ENCODE measurements at places on chromosomes 1 and 21.

GRCh38 chr1:59282951-59283350, 13.9 kb upstream of the FGGY start:
- H3K4me1 ChIP-seq, result peaks cover 14% of the 10 kb centered on the region
- no peak overlapping the region for H3K4me3 ChIP-seq
- no peaks in the 10 kb centered on the region for H3K36me3 ChIP-seq
- DNase-seq, result no peak

DNA sequence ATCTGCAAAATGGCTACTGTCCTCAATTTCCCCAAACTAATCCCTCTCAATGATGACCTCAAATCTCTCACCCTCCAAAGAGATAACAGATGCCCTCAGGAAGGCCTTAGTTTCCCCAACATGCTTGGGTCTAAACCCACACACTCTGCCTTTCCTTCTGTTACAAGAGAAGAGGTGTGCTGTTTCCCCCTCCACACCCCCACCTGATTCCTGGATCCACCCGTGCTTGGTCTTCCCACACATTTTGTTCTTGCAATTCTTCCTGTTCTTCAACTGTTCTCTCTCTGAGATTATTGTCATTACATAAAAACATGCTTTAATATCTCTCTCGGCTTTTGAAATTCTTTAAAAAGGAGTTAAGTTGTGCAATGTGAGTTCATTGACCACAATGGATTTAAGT, 5.7 kb upstream of the CBR3 start:
- peaks cover 2% of the 10 kb centered on the region for H3K4me1 ChIP-seq
- no peak for DNase-seq
- no peak overlapping the region for H3K4me3 ChIP-seq

DNA sequence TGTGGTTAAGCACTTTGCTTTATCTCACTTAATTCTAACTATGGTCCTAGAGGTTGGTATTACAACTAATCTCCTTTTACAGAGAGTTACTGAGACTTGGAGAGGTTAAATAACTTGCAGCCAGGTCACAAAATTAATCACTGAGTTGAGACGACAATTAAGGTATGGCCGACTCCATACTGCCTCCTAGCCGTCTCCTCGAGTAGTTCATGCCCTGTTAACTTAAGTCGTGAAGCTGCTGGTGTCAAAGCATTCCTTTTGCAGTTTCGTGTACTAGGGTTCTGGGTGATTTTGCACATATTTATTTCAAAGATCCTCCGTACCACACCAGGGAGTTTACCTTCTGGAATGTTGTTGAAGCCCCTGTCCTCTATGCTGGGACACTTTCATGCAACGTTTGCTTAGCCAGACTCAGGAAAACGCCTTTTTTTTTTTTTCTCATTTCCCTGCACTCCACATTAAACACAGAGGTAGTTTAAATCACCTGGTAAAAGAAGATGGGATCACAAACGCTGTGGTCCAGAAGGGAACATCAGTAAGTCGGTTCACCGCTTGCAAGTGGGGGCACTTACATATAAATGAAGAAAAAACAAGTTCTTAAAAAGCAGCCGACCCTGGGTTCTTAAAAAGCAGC, 570 bp upstream of the NEK7 start:
- no peaks in the 10 kb centered on the region for H3K27me3 ChIP-seq
- H3K36me3 ChIP-seq, result no peaks in the 10 kb centered on the region
- peak; percentile 90 for DNase-seq
- peak overlapping the region; percentile 71 for H3K4me3 ChIP-seq

DNA sequence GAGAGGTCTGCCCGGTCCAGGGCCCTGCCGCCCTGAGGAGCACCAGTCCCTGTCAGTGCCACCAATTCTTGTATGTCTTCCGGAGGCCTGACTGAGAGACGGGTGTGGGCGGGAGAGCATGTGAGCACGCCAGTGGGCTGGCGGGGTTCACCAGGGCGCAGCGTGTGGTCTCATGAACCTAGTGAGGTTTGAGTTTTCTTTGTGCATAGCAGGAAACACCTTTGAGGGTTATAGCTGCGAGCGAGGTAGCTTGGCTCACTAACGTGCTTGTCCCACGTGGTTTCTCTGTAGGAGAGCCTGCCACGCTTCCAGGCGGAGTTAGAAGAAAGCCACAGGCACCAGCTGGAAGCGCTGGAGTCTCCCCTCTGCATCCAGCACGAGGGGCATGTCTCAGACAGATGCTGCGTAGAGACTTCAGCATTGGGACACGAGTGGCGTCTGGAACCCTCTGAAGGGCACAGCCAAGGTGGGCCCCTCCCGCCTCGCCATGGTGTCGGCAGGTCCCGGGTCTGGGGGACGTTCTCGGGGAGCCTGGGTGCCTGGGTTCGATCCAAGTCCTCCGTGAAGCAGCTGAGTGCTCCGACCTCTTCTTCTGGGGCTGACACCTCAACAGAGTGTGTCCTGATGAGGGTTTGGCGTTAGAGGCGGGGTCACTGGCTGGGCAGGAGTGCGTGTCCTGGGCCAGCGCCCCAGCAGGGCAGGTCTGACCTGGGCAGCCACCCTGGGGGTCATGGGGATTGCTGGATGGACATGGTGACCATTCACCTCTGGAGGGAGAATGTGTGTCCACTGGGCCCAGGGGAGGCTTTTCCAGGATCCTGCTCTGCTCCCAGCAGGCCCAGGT, 31.4 kb downstream of the PCNT start:
- no peak overlapping the region for H3K27ac ChIP-seq
- H3K4me1 ChIP-seq, result peaks cover 34% of the 10 kb centered on the region
- no peak overlapping the region for H3K4me3 ChIP-seq
- no peaks in the 10 kb centered on the region for H3K27me3 ChIP-seq
- DNase-seq, result peak; percentile 5

GRCh38 chr1:162293073-162293692, 83.5 kb downstream of the SPATA46 start:
- no peak overlapping the region for H3K4me3 ChIP-seq
- DNase-seq, result no peak
- peaks cover 14% of the 10 kb centered on the region for H3K4me1 ChIP-seq
- H3K27me3 ChIP-seq, result no peaks in the 10 kb centered on the region

GRCh38 chr1:24231701-24232100, 44.6 kb upstream of the IFNLR1 start:
- peaks cover 6% of the 10 kb centered on the region for H3K4me1 ChIP-seq
- H3K4me3 ChIP-seq, result no peak overlapping the region

DNA sequence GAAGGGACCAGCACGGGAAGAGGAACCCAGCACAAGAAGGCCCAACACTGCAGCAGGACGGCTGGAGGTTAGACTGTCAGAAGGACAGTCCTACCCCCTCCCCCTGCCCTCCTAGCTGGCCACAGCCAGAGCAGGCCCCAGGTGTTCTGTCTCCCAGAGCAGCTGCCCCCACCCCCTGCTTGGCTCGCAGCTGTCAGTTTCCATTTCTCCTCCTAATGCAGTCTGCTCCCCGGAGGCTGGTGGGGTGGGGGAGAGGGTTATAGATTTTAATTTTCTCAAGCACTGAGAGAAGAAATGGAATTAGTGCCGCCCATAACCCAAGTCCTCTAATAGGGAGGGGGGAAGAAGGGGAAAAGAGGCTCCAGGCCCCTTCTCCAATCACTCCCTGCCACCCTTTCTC, 13.0 kb upstream of the PEAR1 start:
- no peaks in the 10 kb centered on the region for H3K36me3 ChIP-seq
- no peak overlapping the region for H3K4me3 ChIP-seq
- peak; percentile 47 for DNase-seq
- peaks cover 44% of the 10 kb centered on the region for H3K27me3 ChIP-seq
- H3K27ac ChIP-seq, result no peak overlapping the region

Data from MM.1S (cell line).